Activated CD8-positive, alpha-beta memory T cell treated with anti-CD3 and anti-CD28 coated beads for 1 hour (primary cell): ENCODE measurements at places on chromosomes 2 and 18.

GRCh38 chr18:56383349-56383748 lies 255.0 kb downstream of the TXNL1 start:
- DNase-seq: no peak

DNA sequence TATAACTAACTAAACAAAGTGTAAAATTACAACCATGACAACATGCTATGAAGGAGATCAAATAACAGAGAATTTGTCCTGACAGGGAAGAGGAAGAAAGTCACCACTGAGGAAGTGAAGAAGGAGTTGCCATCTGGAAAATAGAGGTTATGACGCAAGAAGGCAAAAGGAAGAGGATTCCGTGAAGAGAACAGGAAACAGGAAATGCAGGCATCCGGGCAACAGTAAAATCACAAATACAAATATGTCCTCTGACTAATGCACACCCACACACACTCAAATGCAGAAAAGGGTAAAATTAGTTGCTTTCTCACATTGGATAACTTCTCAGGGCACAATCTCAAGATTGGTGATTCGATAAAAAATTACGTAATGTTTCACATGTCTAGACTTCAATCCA lies 278.4 kb downstream of the TMX3 start:
- no peak for DNase-seq

DNA sequence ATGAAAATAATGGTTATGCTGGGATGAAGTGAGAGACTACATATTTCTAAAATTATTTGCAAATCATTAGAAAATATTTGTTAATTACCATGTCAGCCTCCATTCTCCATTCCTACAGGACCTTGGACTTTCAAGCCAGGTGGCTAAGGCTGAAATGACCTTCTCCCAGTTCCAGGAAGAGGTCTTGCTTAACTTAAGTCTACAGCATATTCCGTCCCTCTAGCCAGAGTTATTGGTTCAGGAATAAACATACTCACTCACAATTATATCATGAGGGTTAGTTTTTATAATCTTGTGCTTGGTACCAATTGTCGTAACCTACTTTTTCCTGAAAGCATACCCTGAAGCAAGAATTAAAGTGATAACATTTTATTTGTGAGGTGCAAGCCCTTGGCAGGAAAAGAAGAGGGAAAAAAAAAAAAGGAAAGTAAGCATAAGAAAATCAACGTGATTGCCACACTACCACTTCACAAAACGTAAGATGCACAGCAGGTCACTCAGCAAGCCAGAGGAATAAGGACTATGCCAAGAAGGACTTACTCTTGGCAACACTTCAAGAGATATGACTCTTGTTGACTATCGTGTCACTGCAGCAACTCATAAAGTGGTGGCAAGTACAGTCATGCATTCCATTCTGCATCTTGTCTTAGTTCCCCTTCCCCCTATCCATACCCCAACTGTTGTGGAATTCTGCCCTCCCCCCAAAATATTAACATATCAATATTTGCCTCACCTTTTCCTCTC lies 479.1 kb downstream of the MBD2 start:
- no peak for DNase-seq

GRCh38 chr2:238379096-238379810 lies 47.5 kb upstream of the ASB1 start:
- DNase-seq: no peak

DNA sequence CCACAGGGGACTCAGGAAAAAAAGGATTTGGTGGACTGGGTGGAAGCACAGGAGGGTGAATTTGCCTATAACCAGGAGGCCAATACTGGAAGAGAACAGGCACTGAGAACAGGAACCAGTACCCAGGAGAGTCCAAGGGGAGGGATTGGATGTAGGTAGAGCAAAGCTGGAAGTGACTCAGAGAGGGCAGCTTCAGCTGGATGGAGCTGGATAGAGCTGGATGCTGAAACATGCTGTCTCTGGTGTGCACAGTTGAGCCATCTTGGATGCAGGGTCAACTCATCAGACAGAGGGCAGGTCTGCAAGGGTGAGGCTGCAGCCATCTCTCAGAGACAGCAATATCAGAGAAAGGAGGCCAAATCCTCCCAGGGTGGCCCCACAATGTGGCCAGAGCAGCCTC lies 134.0 kb downstream of the GALNT14 start:
- DNase-seq: no peak

GRCh38 chr2:202072226-202072625 lies 829 bp upstream of the KIAA2012 start:
- DNase-seq: no peak

DNA sequence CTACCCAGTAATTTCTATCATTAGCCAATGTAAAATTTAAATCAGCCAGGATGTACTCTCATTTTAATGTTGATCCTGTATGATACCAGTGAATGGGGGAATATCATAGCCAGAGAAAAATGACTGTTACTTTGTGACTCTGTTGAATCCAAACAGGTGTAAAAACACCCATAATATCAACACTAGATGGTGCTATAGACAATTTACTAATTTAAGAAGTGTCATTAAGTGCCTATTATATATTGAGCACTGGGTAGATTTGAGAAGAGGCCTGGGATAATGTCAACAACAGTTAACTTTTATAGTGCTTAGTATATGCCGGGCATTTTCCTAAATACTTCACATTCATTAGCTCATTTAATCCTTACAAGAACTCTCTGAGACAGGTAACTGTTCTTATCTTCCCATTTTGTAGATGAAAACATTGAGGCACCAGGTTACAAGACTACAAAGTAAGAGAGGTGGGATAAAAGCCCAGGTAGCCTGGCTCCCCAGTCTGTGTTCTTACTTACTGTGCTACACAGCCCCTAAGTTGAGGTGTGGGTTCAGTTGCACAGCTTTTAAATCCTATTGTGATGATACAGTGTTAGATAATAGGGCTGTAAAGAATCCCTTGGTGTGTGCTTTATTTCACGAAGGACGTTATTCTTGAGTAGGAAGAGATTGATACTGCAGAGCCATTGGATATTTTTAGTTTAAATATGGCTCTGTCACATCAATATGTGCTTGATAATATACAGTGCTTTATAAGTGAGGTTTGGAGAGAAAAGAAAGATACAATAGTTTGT lies 325.5 kb downstream of the AGPS start:
- DNase-seq: no peak

GRCh38 chr2:231890896-231891513 lies 35.2 kb downstream of the NPPC start:
- no peak for DNase-seq

DNA sequence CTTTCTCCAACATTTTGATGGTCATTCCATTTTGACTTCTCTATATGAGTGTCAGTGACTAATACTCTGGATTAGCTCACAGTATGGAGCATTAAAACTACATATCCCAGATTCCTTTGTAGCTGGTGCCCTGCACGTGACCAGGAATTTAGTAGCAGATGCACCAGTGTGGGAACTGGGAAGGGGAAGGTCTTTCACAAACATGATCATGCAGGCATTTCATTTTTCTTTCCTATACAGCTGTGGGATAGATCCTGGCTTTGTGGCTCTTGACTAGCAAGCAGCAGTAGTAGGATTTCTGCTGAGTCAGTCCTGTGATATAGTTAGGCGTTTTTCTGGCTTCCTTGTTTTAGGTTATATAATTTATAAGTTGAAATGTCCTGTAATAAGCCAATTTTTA lies 971.0 kb upstream of the CDH2 start:
- no peak for DNase-seq

DNA sequence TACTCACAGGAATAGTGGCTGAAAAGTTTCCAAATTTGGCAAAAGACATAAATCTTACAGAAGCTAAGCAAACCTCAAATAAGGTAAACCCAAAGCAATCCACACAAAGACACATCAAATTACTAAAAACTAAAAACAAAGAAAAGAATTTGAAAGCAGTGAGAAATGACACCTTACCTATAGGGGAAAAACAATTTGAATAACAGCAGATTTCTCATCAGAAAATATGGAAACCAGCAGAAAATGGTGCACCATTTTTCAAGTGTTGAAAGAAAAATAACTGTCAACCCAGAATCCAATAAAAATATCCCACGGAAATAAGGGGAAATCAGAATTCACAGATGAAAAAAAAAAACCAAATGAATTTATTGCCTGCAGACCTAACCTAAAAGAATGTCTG lies 138.6 kb downstream of the PIGN start:
- DNase-seq: no peak

GRCh38 chr2:205193836-205194228 lies 488.5 kb upstream of the NRP2 start:
- DNase-seq: no peak
